ENCODE measurements at places on chromosomes 4 and X. TPM values are rescaled to one million over a fixed set of nuclear protein-coding genes. Genes with fewer than 3 reads are reported as not detected.

DNA sequence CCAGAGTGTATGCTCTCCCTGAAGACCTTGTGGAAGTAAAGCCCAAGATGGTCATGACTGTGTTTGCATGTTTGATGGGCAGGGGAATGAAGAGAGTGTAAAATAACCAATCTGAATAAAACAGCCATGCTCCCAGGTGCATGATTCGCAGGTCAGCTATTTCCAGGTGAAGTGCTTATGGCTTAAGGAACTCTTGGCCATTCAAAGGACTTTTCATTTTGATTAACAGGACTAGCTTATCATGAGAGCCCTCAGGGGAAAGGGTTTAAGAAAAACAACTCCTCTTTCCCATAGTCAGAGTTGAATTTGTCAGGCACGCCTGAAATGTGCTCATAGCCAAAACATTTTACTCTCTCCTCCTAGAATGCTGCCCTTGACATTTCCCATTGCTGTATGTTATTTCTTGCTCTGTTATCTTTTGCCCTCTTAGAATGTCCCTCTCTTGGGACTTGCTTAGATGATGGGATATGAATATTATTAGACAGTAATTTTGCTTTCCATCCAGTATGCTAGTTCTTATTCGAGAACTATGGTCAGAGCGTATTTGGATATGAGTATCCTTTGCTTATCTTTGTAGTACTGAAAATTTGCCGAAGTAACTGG is 88.6 kb downstream of the PLS3 start:
- DNase-seq: no peak

- DNase-seq: no peak
These were observed 293.2 kb upstream of the PRPS2 start for GRCh38 chrX:12497832-12498591.

- DNase-seq: no peak
These were observed 139.1 kb downstream of the COL4A6 start for GRCh38 chrX:108299101-108299591.

GRCh38 chr4:7209699-7210098 is 17.4 kb downstream of the SORCS2 start:
- no peak for DNase-seq

- no peak for DNase-seq
These were observed 199.9 kb downstream of the TMA16 start for GRCh38 chr4:163694385-163694784.

Gene UBA6
- 52.9 TPM for total RNA-seq

Data from naive thymus-derived CD8-positive, alpha-beta T cell (primary cell).